ENCODE measurements at places on chromosomes 16 and 17.

- no peak for DNase-seq
These were observed 173.2 kb upstream of the MYOCD start for GRCh38 chr17:12492450-12492849.

GRCh38 chr17:81651692-81652091, 4.7 kb downstream of the PDE6G start:
- DNase-seq = no peak

DNA sequence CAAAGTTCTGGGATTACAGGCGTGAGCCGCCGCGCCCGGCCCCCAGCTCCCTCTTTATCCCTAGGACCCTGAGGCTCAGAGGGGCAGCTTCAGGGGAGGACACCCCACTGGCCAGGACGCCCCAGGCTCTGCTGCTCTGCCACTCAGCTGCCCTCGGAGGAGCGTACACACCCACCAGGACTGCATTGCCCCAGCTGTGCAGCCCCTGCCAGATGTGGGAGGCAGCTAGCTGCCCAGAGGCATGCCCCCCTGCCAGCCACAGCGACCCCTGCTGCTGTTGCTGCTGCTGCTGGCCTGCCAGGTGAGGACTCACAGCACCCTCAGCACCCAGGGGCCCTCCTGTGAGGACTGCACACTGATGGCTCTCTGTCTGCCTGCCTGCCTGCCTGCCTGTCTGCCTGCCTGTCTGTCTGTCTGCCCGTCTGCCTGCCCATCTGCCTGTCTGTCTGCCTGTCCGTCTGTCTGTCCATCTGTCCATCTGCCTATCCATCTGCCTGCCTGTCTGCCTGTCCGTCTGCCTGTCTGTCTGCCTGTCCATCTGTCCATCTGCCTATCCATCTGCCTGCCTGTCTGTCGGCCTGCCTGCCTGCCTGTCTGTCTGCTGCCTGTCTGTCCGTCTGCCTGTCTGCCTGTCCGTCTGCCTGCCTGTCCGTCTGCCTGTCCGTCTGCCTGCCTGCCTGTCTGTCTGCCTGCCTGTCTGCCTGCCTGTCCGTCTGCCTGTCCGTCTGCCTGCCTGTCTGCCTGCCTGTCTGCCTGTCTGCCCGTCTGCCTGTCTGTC, 5.0 kb downstream of the GCGR start:
- DNase-seq = no peak

DNA sequence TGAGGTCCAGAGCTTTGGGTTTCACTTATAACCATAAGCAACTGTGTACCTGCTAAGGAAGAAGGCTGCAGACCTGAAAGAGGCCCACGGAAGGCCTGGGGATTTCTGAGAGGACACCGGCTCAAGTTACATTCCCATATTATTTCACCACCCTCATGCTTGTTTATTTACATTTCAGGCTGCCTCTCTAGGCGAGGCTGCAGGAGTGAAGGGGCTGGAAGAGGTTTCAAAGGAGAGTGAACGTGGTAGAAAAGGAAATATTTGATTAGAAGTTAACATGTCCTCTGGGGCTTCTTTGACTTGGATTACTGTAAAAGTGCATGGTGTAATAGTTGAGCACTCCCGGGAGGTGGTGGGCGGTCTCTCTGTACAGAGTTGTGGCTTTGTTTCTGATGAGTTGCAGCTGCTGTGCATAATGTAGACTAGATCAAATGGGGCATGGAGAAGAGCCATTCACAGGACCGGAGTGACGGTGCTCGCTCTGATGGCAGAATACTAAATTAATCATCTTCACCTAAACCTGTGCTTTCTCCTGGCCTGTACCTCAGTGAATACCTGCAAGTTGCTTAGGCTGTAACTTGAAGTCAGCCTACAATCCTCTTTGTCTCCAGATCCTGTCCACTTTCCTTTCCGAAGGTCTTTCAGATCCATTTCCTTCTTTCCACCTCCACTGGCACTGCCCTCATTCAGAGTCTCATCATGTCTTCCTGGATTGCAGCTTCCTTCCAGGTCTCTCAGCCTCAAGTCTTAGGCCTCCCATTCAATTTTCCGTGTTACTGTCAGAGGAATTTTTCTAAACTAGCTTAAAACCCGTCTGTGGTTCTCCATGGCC, 1.9 kb upstream of the CPD start:
- DNase-seq = peak; percentile 79

DNA sequence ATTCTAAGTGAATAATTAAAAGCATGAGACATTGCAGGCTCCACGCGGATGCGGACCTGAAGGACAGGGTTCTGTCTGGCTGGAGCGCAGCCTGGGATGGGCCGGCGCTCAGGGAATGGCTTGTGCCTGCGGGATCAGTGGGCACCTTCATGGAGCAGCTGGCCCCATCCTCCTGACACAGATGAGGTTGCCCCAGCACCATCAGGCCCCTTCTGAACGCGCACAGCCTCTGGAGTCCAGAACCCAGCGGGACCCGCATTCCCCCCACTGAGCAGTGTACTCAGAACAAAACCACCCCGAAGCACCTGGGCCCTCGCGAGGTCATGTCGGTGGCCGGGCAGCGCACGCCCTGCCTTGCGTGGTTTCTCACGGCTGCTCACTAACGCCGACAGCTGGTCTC, 70.5 kb upstream of the CHMP6 start:
- DNase-seq = no peak

DNA sequence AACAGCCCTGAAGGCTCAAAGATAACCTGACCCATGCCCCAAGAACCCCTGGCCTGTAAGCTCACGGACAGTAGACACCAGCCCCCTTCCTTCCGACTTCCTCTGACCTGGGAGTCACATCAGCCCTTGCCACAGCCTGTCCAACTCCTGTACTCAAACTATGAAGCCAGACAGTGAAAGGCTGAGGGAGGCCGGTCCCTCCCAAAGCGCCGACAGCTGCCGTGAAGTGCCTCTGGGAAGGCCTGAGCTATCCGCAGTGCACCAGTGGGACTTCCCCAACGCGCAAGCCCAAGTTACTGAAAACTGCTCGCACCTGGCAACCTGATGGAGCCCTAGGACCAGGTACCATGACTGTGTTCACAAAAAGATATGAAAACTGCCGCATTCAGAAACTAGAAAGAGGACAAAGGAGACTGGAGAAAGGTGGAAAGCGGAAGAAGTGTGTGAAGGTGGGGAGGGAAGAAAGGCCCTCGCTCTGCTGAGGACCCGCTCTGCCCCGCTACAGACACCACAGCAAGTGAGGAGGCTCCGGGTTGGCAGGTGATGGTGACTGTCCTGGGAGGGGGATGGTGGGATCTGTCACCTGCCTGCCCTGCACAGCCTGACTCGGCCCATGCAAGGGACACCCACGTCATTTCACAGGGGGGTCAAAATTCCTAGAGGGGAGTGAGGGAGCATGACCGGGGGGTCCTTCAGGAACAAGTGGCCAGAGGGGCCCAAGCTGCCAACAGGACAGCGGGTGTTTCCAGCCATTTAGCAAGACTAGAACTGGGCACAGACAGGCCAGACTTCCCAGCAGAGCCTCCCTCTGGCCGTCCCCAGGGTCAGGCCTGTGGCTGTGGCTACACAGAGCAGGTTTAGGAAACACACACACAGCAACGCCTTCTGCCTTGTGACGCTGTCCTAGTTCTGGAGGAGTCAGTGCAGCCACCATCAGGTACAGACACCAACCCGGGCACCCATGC, 13.1 kb upstream of the TRAP1 start:
- no peak for DNase-seq

- DNase-seq = no peak
These were observed 4.2 kb downstream of the CMTM4 start for GRCh38 chr16:66692341-66692740.

- no peak for DNase-seq
These were observed 11.3 kb upstream of the PITPNM3 start for GRCh38 chr17:6567528-6568183.

- DNase-seq = peak; percentile 44
These were observed 1.3 kb downstream of the CDR2 start for GRCh38 chr16:22372882-22373661.

GRCh38 chr17:59840329-59841090, 52.2 kb downstream of the TUBD1 start:
- DNase-seq = peak; percentile 48

DNA sequence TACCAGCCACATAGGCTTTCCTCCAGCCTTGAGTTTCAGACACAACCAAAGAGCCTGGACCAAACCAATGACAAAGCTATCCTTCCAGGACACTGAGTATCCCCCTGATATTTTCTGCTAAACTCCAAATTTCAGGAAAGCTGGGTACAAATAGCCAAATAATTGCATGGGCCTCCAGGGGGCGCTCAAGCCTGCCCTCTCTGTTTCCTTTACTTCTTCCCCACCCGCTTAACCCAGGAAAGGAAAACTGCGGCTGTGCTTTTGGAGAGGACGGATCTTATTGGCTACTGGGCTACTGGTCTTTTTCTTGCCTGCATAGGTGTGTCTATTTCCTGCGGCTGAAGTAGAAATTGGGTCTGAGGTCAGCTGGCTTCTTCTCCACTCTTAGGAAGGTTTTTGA, 30.1 kb downstream of the GNGT2 start:
- DNase-seq = peak; percentile 72
